ENCODE measurements at places on chromosomes 13 and 19.

- no peak for DNase-seq
Measured at GRCh38 chr19:2807379-2808128, 12.1 kb upstream of the ZNF554 start.

- no peak for DNase-seq
Measured at GRCh38 chr19:7856679-7857663, 17.2 kb downstream of the PRR36 start.

GRCh38 chr19:55673465-55673864 is 1.6 kb upstream of the EPN1 start:
- no peak for DNase-seq

GRCh38 chr13:73693215-73693614 is 441.0 kb downstream of the KLF12 start:
- DNase-seq, result no peak

DNA sequence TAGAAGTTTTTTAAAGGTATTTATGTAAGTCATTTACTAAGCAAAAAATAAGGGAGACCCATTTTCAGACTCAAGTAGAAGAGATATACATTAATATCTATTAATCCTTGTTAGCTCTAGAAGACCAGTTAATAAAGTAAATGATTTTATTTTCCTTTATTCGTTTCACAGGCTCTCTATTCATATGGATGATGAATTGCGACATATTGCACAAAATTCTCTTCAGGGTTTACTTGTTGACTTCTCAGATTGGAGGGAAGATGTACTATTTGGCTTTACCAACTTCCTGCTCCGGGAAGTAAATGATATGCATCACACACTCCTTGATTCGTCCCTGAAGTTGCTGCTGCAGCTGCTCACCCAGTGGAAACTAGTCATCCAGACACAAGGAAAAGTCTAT is 139.3 kb downstream of the FRY start:
- DNase-seq, result no peak

- peak; percentile 26 for DNase-seq
Measured at GRCh38 chr19:29583196-29583999, 22.7 kb upstream of the POP4 start.

GRCh38 chr19:10809651-10810285 is 26.2 kb downstream of the TMED1 start:
- no peak for DNase-seq

GRCh38 chr13:21243045-21243897 is 66.8 kb downstream of the MRPL57 start:
- DNase-seq, result peak; percentile 57

- DNase-seq, result no peak
Measured at GRCh38 chr13:22112956-22113745, 442.3 kb downstream of the FGF9 start.

DNA sequence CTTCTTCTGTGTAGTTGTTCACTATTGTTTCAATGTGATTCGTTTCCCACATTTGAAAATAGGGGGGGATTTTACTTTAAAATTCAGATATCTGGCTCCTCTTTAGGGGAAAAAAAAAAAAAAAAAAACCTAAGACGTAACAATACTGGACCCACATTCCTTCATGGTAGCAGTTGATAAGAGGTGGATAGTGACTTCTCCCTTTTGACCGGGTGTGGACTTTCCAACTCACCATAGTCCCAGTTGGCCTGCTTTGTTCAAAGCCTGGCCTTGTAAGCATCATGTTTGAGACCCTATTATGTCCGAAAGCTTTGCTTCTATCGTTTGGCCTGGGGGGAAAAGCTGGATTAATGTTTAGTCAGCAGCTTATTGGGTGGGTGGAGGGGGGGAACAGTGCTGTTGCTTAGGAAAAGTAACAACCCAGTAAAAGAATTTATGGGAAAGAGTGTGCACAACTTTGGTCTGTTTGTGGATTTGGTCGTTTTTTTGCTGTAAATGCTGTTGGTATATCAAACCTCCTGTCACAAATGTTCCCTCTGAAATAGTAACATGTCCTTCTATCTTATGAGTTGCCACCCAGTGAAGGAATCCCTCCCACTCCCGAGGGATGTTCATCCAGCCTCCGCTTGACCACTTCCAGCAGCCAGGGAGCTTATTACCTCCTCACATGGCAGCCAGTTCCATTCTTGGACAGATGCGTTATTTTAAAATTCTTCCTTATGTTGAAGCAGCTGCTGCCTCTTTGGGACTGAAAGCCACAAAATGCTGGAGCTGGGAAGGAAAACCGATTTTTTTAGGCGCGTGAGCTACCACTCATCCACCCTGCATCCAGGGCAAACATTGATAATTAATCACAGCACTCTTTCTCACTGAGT is 10.4 kb downstream of the SAMD4B start:
- DNase-seq, result no peak

GRCh38 chr13:96809366-96810096 is 184.7 kb downstream of the OXGR1 start:
- DNase-seq, result no peak

DNA sequence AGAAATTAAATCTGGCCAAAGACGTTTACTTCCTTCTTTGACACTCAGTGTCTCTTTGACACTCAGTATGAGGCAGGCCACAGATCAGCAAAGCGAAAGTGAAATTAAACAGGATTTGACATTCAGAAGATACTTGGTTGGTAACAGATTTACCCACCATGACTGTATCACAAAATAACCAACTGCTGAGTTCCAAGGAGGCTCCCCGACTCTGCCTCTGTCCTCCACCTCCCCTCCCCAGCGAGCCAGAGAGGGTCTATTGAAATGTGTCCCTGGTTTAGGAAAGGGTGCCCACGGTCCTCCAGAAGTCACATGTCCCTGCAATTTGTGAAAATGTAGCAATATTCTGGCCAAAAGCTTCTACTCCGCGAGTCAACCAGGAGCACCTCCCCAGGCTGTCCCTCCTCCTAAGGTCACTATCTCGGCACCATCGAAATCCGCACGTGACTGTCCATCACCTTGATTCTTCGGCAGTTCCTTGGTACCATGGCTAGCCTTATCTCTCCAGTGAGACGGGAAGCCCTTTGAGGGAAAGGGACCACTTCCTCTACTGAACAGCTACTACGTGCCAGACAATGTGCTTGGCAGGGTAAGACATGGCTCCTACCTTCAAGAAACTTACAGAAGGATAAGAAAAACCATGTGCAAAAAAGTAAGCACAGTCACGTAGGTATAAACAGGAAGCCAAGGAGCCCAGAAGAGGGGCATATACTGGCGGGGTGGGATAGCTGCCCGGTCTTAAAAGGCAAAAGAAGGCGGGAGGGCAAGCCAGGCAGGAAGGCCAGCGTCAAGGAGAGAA is 1.5 kb downstream of the N4BP2L1 start:
- peak; percentile 40 for DNase-seq

DNA sequence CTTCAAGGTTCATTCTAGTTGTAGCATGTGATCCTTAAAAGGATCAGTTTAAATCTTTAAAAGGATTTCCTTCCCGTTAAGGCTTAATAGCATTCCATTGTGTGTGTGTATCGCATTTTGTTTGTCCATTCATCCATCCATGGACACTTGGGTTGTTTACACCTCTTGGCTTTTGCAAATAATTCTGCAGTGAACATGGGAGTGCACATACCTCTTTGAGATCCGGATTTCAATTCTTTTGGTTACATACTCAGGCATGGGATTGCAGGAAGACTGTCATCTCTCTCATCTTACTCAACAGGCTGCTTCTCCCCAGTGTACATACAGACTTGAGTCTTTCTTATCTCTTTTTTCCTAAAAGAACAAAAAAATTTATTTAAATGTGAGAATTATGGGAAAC is 1.2 kb downstream of the RNF113B start:
- DNase-seq, result peak; percentile 56

DNA sequence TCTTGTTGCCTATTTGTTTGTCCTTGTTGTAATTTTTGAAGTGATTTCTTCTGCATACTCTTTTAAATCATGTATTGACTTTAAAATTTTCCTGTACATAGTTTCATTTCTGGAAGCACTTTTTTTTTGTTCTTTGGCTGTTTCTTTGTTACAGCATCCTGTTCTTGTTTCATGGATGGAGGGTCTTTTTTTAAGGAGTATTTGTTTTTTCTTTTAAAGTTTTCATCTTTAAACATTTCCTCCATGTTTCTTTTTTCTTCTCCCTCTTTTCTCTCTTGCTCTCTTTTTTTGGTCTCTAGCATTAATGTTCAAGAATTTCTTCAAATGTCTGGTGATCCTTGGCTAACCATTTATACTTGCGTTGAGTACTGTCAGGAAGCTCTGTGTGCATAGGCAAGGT is 58.8 kb downstream of the URI1 start:
- DNase-seq, result no peak

DNA sequence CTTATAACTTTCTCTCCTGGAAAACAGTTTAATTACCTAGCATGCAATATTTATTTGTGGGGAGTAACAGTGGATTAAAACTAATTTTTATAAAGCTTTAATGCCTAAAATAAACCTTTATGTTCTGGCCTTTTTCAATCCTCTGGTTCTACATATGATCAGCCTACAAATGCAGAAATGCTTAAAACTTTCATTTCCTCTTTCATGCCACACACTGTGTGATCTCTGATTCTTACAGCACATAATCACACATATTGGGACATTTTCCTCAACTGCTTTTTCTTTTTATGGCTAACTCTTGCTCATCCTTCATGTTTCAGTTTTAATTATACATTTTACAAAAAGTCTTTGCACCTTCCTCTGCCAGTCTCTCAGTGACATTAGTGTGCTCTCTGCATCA is 910.8 kb upstream of the SLITRK6 start:
- DNase-seq, result no peak
